Activated gamma-delta T cell (primary cell): ENCODE measurements at places on chromosomes 6 and 20.

DNA sequence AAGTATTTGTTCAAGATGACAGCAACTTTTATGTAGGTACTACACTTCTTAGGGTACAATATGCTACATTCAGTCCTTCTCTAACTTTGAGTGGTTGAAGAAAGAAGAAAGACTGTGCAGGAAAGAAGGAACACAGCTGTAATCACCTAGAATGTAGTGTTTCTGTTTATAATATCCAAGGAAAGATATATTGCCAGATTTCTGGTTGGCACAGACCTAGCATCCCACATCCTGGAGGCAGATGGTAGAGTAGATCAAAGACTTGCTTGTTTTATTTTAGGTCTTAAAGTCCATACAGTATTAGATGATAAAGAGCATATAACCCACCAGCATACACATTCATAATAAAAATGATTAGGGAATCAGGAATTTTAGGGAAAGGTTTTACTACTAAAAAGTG, 13.3 kb upstream of the FABP7 start:
- no peak for DNase-seq

DNA sequence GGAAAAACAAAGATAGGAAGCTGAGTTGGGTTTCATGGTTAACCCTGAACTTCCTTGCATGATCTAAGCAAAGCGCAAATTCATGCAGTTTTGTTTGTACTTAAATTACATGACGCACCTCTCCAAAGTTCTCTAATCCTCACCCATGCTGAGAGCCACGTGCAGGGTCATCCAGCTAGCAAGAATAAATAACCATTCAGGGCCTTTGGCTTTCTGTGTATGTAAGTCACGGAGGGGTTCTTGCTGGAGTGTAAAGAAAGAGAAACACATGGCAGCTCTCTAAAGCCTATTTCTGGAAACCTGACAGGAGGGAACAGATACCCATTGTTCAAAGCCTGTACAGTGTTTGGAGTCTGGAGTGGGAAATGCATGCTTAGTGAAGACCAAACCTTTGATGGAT, 171.7 kb upstream of the CCN2 start:
- DNase-seq = no peak

- peak; percentile 70 for DNase-seq
Measured at GRCh38 chr6:149941583-149942460, at the start of gene ULBP2. ULBP2 (plus strand) TSS chr6:149942014; CDS start chr6:149942073, 59 bp downstream.

- DNase-seq = no peak
Measured at GRCh38 chr6:32772656-32773055, 9.3 kb upstream of the HLA-DQB2 start.

DNA sequence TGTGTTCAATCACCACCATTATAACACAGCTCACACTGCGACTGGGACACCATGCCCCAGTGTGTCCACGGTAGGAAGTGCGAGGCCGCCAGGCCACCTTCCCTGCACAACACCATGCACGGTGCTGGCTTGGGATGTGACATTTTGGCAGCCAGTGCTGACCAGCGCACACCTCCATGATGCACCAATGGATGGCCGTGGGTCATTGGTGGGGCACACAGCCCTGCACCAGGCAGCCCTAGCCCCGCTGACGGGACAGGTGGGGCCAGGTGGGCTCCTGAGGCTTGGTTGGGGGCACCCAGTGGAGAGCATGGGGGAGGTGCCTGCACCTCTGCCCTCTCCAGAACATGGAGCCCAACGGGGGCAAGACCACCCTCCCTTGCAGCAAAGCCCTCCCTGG, 18.2 kb upstream of the FRMD1 start:
- DNase-seq = no peak

GRCh38 chr6:125153391-125154117, at the start of gene TPD52L1:
TPD52L1 (plus strand) TSS chr6:125153773; CDS start chr6:125153952, 179 bp downstream.
- DNase-seq = no peak

DNA sequence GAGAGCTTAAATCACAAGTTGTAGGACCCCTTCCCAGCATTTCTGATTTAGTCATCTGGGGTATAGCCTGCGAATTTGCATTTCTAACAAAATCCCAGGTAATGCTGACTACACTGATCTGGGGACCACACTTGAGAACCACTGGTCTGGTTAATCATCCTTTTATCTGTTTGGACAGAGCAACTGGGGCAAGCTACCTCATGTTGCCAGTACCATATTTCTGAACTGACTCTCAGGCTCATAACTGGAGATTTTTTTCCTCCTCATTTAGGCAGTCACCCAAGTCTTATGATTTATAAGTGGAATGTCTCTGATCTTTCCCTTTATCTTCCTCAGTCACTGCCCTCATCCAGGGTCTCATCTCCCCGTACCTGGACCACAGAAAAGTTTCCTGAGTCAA, 12.0 kb upstream of the GTF3C6 start:
- no peak for DNase-seq

- no peak for DNase-seq
Measured at GRCh38 chr20:3802524-3803239, 6.6 kb downstream of the CDC25B start.

DNA sequence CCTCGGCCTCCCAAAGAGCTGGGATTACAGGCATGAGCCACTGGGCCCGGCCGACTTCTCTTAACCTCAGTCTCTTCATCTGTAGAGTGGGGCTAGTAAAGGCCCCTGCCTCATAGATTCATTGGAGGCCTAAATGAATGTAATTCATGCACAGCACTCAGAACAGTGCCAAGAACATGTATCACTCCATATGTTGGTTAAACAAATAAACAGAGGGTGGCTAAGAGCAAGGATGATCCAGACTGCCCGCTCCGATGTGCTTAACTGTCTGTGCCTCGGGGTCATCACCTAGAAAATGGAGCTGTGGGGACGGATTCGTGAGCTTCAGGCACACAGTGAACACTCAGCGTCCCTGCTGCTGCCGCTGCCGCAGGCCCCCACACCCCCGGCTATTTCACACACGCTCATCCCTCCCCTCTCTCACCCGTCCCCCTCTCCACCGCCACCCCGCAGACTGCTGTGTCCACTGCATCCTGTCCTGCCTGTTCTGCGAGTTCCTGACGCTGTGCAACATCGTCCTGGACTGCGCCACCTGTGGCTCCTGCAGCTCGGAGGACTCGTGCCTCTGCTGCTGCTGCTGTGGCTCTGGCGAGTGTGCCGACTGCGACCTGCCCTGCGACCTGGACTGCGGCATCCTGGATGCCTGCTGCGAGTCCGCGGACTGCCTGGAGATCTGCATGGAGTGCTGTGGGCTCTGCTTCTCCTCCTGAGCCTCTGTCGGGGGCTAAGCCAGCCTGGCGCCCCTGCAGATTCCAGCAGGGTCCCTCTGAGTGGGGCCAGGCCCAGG, 14.8 kb downstream of the MDFI start:
- no peak for DNase-seq

DNA sequence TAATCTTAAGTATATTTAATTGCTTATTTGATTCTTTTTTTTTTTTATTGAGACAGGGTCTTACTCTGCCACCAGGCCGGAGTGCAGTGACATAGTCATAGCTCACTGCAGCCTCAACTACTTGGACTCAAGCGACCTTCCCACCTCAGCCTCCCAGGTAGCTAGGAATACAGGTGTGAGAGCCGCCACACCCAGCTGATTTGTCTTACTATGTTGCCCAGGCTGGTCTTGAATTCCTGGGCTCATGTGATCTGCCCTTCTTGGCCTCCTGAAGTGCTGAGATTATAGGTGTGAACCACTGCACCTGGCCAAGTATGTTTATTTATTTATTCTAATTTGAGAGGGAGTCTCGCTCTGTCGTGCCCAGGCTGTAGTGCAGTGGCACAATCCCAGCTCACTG, 38.2 kb downstream of the PTPN1 start:
- DNase-seq = no peak

DNA sequence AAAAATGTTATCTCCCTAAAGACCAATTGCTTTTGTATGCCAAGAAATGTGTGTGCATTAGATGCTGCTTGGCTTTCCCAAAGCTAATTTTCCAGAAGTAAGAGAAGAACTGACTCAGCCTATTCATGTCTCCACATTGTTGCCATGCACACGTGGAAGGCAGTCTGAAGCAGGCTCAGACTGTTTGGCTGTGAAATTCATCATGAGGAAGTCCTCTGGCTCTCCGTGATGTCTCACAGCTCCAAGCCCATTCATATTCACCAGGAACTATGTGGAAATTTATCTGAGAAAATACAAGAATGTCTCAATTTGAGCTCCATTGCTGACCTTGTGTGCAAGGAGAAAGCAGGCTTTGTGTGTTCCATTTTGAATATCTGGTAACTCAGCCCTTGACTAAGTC, 1022.2 kb upstream of the GJE1 start:
- DNase-seq = no peak

- no peak for DNase-seq
Measured at GRCh38 chr6:119461187-119461586, 111.6 kb upstream of the MAN1A1 start.

DNA sequence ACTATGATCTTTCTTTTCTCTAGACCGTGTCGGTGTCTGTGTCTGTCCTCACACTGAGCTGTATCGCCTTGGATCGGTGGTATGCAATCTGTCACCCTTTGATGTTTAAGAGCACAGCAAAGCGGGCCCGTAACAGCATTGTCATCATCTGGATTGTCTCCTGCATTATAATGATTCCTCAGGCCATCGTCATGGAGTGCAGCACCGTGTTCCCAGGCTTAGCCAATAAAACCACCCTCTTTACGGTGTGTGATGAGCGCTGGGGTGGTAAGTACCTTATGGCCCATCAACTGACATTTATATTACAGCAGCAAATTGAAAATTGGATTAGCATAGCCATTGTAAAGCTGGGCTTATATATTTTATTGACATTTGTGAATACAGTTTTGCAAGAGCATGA, 72.2 kb upstream of the GFRAL start:
- DNase-seq = no peak

DNA sequence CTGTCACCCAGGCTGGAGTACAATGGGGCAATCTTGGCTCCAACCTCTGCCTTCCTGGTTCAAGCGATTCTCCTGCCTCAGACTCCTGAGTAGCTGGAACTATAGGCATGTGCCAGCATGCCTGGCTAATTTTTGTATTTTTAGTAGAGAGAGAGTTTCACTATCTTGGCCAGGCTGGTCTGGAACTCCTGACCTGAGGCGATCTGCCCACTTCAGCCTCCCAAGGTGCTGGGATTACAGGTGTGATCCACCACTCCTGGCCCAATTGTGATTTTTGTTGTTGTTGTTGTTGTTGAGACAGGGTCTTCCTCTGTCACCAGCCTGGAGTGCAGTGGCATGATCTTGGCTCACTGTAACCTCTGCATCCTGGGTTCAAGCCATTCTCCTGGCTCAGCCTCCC, 69.3 kb downstream of the CBFA2T2 start:
- DNase-seq = no peak
